Left ventricle myocardium superior (tissue), 1 donor: ENCODE measurements at places on chromosomes 3 and 15. TPM values are rescaled to one million over a fixed set of nuclear protein-coding genes. Genes with fewer than 3 reads are reported as not detected.

Gene ATRIP
- total RNA-seq = 4.9 TPM

Gene SSUH2
- 0.57 TPM for total RNA-seq

Gene FAM174B
- 12.6 TPM for total RNA-seq

Gene OXSR1
- total RNA-seq = 22.4 TPM

Gene UCN2
- 0.17 TPM for total RNA-seq

Gene SPTSSB
- total RNA-seq = 0.20 TPM

Gene CCDC9B
- total RNA-seq = 169 TPM

Gene VILL
- 2.7 TPM for total RNA-seq

Gene GREM1
- total RNA-seq = 0.52 TPM

Gene ATP13A4
- 0.64 TPM for total RNA-seq

DNA sequence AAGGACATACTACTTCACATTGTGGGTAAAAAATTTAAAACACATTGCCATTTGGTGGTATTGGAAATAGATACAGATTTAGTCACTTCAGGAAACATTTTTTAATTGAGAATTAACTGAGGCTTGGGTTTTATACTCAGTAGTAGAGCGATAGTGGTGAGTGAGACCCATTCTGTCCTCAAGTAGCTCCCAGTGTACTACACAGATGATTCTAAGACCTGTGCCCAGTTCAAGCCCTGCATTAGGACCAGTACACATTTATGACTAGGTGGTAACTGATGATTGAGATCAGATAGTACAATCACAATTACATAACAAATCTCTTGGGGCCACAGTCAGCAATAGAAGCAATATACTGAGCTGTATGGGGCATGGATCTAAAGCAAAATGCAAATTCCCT is 67.4 kb downstream of the GADL1 start:
- no peak for DNase-seq

- DNase-seq = no peak
These were observed 178.8 kb downstream of the MEIS2 start for GRCh38 chr15:36921484-36922091.

DNA sequence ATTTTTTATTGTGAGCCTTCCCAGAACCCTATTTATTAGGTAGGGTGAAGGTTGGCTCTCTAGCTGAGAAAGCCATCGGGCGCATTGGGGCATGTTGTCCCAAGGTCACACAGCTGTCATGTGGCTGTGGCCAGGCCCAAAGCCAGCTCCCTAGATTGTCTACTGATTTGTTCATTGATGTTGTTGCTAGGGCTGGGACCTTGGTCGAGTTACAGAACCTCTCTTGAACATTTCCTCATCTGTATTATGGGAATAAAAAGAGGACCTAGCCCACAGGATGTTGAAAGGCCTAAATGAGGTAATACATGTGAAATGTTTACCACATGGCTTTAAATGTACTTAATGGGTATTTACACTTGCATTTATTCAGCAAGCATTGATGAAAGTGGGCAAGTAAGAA is 252.5 kb downstream of the SUCLG2 start:
- no peak for DNase-seq

DNA sequence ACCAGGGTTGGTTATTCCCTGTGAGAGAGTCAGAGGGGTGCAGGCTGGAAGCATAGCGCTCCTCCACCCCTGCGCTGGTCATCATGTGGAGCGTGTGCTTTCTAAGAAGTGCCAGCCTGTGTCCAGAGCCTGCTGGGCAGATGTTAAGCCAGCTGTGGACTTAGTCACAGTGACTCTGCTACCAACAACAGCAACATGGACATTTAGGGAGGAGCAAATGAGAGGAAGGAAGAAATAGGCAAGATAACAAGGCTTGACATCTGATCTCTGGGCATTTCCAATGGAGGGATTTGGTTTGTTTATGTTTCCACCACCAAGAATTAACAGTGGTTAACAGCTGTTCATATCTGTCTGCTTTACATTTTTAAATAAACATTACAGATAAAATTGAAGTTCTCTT is 36.4 kb upstream of the MYZAP start:
- DNase-seq = no peak

DNA sequence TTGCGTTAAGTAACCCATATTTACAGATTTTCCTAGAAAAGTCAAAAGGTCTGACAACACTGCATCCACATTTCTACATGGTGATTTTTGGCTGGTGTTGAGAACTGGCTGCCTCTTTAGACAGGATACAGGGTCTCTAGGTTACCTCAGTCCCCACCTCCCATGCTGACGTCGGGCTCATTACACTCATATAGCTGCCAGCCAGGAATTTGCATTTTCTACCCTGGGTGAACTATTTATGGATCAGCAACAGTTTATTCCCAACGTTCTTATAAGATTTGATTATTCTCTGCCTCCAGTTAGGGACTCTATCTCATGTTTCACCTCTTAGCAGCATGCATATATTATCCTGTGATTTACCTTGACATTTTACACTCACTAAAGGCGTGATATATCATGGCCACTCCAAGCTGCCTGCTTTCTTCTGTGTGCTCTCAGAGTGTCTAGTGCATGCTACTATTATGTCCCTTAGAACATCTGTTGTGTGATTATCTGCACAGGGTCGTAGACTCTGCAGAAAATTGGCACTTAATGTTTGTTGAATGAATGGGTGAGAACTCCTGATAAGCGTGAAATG is 49.0 kb downstream of the CLDN11 start:
- no peak for DNase-seq

DNA sequence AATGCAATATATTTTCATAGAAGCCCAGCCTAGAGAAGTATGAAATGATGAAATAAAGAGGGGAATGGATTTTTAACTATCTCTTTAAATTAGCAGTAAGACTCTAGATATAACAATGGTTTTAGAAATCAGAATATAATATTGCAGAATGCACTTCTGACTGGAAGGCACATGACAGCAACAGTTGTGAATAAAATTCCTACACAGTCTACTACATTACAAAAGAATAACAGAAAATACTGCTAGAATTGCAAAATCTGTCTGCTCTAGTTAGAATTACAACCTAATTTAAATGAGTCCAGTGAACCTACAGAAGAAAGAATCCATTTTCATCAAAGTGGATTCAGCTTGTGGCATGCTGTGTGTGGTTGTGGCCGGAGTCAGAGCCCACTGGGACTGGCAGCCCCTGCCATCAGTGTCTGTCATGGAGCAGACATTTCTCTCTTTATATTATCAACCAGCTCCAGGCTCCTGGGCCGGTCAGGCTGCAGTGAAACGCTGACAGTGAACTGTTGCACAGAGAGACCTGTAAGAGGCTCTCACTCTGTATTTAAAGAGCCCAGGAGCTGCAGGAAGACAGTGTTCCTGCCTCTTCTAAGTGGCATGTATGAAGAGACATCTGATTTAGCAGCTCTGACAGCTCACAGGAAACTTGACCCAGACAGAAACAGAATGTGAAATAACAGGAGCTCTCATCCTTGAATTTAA is 1523.8 kb upstream of the CADM2 start:
- no peak for DNase-seq

DNA sequence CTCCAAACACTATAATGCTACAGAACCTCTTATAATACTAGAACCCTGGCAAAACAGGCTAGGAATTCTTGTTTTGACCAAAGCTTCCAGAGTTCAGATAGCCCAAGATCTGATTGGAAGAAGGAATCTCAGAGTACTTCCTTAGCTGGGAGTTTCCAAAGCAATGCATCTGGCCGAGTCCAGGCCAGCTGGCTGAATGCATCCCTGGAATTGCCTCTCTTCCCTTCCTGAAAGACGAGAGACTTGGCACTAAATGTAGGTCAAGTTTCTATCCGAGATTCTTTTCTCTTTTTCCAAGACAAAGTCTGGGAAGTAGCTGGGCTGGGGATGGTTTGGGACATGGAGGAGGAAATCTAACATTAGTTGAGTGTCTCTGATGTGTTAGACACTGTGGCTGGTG is 68.7 kb upstream of the ADPGK start:
- peak; percentile 48 for DNase-seq

DNA sequence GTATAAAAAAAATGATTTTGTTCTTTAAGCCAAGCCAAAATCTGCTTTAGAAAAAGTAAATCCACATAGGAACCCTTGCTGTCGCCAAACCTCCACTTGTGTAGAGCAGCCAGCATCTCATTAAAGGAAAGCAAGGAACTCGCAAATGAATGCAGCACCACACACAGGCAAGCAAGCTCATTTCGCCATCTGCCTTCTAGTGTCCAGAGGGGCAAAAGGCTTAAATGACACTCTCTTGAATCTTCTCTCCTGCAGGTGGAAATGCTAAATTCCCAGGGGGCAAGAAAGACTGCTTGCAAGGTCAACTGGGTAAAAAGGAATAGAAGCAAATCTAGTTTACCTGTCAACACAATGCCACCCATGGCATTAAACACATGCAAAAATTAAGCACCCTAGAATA is 2.4 kb downstream of the MB21D2 start:
- DNase-seq = no peak

GRCh38 chr3:105187344-105187743 is 179.4 kb upstream of the ALCAM start:
- no peak for DNase-seq

DNA sequence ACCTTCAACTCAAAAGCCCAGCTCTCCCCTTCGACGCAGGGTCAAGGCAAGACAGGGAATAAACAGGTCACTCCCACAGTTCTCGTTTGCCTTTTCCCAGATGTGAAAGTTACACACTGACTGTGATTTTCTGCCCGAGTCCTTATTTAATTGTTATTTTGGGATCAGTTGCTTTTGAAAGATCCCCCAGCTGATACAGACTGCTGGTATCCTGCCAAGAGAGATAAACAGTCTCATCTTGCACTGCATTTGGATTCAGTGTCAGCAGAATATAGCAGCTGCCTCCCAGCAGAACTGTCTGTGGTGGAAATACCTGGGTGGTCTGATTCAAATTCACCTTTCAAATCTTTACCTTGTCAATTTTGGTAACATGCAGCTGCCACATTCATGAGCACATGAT is 56.0 kb upstream of the FAM3D start:
- DNase-seq = no peak

DNA sequence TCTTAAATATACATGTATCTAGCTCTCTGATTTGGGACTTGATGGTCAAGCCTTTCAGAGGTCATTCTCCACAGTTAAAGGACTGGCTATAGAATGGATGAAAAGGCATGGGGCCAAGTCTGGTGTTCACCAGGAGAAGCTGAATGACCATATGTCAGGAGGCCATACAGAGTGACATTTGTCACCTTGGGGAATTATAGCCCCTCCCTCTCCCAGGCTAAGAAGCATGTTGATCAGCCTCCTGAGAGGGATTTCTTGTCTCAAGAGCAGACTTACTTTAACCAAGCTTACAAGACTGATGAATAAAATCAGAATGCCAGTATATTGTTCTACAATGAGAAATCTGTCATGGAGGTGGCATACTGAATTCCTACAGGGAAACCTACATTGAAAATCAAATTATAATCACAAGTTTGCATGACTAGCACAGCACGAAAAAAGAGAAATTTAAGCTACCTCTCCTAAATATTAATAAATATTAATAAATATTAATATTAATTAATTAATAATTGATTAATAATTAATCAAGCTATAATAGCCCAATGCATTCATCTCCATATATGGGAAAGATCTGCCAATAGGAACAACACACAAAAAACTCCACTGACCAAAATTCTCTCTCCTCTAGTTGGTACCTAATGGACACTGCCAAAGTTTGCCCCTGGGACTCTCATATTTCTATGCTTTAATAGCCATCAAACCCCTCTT is 47.3 kb downstream of the ATP8B4 start:
- no peak for DNase-seq

DNA sequence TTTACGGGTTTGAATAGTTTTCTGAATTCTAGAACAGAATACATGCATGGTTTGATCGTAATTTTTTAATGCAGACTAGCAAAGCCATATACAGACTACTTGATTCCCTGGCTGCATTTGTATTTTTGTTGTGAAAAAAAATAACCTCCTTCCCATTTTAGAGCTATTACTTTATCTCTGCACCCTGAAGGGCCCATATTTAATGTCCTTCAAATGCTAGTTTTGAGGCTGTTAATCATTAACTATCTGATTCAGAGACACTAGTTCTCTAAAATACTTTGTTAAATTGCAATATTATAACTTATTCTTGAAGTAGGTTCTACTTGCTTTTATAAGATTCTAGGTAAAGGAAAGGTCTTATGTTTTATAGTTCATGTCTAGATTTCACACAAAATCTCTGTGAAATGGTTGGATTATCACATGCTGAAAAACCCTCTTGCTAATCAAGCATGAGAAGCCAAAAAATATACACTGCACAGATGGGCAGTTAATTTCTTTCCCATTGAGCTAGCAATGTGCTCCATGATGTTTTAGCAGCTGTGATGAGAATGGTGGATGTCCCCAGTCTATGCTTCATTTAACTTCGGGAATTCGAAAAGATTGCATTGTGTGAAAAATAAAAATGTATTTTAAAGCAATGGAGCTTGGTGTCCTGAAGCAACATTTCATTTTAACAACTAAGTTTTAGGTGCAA is 634.0 kb upstream of the BCHE start:
- no peak for DNase-seq

DNA sequence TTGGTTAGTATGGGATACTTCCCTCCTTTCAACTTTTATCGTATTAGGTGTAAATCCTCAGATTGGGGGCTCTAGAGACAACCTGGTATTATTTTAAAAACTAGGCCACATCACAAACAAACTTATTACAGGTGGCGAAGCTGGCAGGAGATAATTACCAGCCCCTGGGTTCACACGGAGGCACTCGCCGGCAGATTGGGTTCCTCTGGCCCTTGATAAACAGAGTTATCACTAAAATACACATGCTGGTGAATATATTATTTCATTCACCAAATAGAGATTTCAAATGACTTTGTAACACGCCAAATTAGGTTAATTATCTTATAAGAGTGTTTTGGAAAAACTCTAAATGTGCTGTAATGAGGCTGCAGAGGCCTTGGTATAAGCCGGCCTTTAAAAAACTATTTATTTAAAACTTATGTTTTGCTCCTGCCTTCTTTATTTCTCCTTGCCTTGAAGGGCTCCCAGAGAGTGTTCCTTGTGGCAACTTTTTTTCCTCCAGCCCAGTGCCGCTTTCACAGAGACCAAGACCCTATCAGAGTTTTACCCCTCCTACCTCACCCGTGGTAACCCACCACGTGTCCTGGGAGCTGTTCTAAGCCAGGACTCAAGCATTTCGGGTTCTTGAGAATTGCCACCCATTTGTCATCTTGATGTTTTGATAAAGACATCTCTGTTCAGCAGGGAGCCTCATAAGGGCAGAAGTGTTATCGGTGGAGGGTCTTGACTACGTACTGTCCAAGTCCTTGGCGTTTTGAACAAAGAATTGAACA is 468.6 kb upstream of the CFAP20DC start:
- DNase-seq = no peak

DNA sequence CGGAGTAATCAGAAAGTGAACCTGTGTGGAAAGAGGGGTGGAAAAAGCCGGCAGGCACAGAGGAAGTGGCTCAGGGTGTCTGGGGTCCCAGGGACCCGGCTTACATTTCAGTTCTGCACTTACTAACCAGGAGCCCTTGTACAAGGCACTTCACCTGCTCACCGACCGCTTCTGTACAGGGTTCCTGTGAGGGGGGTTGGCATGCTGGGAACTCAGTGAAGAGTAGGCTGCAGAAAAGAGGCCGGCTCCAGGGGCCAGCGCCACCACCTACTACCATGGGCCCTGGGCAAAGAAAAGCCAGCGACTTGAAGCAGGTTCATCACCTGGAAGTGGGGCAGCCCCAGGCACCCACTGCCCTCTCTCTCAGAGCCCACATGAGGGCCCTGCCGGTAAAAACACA is 6.2 kb downstream of the STIMATE start:
- no peak for DNase-seq

GRCh38 chr15:83709241-83709640 is 55.3 kb downstream of the ADAMTSL3 start:
- no peak for DNase-seq

- no peak for DNase-seq
These were observed 216.2 kb upstream of the UBE2E1 start for GRCh38 chr3:23589602-23590001.

- no peak for DNase-seq
These were observed 33.2 kb downstream of the PML start for GRCh38 chr15:74027688-74028087.

GRCh38 chr15:73711526-73711925 is 27.3 kb downstream of the CD276 start:
- DNase-seq = no peak
